ENCODE measurements at places on chromosomes 7 and 10.

- peak; percentile 41 for DNase-seq
Measured at GRCh38 chr7:38222481-38223096, 44.5 kb downstream of the STARD3NL start.

DNA sequence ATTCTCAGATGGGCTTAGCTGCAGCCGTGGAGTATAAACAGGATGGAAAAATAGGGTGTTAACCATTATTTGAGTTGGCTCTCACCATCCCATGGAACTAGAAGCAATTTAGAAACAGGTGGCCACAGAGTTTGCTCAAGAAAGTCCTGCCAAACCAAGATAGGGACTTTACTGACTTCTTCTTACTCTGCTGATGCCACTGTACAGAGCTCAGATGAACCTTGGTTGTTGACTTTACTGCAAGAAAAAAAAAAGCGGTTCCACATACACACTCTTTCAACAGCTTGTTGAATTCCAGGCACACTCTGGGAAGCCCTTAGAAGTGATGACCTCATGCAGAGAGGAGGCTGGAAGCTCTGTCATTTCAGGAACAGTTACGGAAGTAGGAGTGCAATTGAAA, 753.4 kb downstream of the NRG3 start:
- peak; percentile 1 for DNase-seq

DNA sequence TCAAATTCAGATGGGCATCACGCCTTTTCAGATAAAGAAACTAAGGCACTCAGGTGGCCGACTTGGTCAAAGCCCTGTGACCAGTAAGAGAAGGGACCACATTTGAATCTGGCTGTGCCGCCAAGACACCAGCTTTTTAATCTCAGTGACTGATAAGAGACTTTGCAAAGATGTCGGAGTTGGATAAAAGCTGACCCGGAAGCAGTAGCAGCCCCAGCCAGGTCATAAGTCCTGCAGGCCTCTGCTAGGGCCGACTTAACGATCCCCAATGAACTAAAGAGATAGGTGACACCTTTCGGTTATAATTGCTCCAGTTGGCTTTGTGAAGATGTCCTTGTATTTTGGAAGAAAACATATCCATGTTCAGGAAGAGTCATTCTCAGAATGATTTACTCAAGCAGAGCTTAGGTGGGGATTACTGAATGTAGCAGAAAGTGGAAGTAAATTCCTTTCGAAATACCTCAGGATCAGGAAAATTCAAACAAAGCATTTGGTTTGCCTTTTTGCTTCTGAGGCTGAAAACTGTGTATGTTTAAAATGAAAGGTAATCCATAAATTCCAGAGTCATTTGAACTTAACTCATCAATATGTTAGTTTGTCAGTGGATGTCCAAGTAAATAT, 164.2 kb upstream of the PITRM1 start:
- no peak for DNase-seq

DNA sequence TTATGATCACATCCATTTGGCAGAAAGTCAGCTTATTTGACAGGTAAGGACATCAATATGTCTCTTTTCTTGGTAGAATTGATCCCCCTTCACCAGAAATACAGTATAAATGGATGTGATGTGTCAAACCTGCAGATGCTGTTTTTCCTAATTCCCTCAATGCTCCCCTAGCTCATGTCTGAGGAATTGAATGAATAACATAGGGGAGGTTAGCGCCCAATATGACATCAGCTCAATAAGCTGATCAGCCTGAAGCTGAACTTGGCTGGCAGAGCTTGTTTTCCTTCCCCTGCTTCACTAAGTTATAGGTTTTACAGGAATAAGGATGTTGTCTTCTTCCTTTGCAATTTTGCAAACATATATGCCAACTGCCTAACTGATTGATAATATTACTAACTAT, 132.5 kb downstream of the REEP3 start:
- DNase-seq = no peak

DNA sequence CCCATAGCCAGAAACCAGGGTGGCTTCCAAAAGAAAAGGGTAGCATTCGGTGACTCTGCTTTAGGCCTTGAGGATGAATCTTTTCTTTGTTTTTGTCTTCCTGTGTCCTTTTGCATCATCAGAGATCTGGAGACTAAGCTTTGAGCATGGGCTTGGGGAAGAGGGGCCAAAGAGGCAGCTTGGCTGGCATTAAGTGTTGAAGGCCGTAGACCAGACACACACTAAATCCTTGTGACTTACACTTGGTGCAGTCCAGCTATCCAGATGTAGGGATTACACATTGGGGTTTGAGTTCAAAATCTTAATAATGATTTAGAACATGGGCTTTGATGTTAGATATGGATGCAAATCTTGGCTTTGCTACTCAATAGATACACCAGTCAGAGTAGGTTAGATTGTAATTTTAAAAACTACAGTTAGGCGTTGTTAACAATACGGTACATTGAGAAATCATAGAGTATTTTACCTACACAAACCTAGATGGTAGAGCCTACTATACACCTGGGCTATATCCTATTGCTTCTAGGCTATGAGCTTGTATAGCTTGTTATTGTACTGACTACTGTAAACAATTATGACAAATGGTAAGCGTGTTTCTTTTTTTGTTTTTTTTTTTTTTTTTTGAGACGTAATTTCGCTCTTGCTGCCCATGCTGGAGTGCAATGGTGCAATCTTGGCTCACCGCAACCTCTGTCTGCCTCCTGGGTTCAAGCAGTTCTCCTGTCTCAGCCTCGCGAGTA, 3.5 kb downstream of the SEPTIN7 start:
- DNase-seq = no peak

- peak; percentile 62 for DNase-seq
Measured at GRCh38 chr10:15725603-15726002, 5.9 kb upstream of the ITGA8 start.

- no peak for DNase-seq
Measured at GRCh38 chr10:132690821-132691610, 94.9 kb downstream of the NKX6-2 start.

DNA sequence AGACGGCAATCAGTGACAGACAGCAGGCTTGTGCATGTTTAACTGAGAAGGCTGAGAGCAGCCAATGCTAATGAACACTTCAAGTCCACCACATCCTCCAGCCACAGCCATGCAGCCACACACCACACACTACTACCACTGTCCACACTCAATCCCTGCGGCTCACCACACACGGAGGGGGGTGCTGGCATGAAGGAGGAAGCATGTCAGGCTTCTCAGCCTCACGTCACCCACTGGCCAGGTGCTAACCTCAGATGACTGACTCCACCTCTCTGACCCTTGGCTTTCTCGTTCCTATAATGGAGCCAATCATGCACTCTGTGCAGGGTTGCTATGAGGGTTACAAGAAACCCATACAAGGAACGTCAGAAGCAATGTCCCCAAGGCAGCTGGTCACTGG, 165.4 kb upstream of the RNF32 start:
- no peak for DNase-seq

DNA sequence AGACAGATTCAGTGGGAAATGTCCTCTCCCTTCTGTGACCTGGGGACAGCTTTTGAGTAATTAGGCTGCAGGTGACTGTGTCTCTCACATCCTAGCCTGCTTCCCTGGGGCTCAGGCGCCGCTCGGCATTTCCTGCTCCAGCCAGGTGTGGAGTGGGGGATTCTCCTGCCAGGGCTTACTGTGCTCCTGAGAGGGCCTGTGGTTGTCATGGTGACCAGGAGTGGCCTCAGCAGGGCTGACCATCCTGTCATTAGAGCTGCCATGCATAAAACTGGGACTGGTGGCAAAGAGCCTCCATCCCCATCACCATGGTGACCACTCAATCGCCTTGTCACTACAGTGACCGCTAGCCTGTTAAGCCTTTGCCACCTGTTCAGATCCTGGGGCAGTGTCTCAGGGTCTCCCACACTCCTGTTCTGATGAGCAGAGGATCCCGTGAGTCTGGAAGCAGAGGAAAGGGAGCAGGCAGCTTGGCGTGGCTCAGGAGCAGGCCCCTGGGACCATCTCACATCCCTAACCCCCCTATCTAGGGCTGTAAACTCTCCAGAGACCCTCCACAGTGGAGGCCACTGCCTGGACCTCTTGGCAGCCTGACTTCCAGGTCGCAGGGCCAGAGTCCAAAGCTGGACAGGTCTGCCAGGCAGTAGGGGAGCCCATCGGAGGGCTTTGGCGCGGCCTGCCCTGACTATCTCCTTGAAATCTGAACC, at the start of gene GCK:
TSS of gene GCK (minus strand) at position 154 of the 707 bp plus-strand sequence. CDS start 486 bp downstream, outside the sequence.
- DNase-seq = no peak

DNA sequence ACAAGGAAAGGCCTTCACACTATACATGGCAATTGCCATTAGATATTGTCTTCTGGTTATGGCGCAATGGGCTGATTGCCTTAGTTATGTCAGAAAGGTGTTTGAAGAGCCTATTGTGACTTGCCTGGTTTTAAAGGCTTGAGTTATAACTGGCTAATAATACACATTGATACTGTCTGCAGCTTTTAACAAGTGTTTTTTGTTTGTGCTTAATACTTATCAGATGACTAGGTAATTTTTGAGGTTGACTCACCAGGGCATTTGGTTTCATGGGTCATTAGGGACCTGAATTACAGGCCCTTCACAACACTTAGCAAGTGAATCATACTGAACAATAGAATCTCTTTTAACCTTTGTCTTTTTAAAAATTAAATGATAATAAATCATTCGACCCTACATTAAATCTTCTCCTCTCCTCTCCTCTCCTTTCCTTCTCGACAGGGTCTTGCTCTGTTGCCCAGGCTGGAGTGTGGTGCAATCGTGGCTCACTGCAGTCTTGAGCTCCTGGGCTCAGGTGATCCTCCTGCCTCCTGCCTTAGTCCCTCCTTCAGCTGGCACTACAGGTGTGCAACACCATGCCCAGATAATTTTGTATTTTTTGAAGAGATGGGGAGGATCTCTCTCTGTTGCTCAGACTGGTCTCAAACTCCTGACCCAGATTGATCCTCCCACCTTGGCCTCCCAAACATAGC, 196.3 kb downstream of the JCAD start:
- peak; percentile 59 for DNase-seq

- DNase-seq = no peak
Measured at GRCh38 chr7:21773326-21773725, 172.4 kb downstream of the CDCA7L start.

DNA sequence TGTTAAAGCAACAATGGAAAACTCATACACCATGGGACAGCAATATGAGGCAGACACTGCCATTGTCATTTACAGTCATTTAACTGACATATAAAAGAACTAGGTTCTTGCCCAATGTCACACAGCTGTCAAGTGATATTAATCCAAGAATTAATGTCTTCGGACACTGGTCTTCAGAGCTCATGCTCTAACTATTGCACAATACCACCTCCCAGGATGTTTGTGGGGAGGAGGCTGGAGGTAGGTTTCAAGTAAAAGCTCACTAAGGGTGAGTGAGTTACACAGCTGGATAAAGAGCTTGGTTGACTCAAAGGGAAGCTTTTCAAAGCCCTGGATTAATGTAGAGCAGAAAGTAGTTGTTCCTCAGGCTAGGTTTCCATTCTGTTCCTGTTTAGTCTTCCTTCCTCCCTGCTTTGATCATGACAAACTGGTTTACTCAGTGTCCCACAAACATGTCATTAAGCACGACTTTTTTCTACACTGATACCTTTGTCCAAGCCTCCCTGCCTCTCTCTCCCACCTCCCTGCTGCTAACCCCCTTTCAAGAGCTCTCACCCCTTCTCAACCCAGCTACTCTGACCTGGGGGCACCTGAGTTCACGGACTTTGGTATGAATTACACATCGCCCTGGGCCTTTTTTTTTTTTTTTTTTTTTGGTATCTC, 987 bp upstream of the EXOC6 start:
- DNase-seq = no peak

GRCh38 chr7:65509368-65510186, 135.9 kb downstream of the ZNF92 start:
- DNase-seq = no peak

- DNase-seq = no peak
Measured at GRCh38 chr10:101094121-101094879, 32.5 kb downstream of the KAZALD1 start.

GRCh38 chr10:101495324-101495925, 92.6 kb downstream of the POLL start:
- DNase-seq = no peak

DNA sequence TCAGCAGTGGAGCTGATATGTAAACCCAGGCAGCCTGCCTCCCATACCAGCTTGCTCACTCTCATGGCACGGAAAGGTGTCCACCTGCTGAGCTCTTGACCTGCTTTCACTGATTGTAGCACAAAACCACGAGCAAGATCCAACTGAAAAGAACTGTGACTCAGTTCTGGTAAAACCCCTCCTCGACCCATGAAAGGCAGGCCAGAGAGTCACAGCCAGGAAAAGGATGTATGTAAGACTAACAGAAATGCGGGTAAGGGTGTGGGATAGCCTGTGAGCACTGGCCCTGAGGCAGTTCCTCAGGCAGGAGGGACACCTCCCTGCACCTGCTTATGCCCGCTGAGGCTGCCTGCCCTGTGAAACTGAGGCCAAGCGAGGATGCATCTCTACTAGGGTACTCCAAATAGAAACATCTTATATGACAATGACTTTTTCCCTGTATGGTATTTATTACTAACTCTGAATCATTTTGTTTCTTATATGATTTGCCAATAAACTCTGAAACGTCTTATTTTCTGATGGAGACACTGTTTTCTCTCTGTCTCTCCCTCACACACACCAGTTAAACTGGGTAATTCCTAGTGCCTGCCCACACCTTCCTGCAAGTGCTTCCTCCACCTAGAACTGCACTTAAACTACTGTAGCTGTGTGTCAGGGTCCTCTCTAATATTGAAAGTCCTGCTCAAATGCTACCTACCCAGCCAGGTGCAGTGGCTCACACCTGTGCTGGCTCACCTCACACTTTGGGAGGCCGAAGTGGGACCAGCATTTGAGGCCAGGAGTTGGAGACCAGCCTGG, 73.3 kb upstream of the GHITM start:
- DNase-seq = no peak

- DNase-seq = peak; percentile 57
Measured at GRCh38 chr10:125982260-125982948, 86.0 kb downstream of the FANK1 start.

GRCh38 chr7:139943401-139943800, 114.3 kb downstream of the TBXAS1 start:
- no peak for DNase-seq

DNA sequence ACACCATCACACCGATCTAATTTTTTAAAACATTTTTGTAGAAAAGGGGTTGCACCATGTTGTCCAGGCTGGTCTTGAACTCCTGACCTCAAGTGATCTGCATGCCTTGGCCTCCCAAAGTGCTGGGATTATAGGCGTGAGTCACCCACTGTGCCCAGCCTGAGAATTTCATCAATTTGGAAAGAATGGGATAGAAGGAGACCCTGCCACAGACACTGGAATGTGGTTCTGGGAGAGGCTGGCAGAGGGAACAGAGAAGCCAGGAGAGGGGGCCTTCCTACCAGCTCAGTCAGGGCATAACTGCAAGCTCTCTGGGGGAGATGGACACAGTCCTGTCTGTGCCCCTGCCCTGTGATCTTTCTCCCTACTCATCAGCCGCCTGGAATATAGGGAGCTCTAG, 42.1 kb upstream of the MKRN1 start:
- DNase-seq = no peak

- no peak for DNase-seq
Measured at GRCh38 chr7:12436126-12436525, 32.5 kb upstream of the VWDE start.

DNA sequence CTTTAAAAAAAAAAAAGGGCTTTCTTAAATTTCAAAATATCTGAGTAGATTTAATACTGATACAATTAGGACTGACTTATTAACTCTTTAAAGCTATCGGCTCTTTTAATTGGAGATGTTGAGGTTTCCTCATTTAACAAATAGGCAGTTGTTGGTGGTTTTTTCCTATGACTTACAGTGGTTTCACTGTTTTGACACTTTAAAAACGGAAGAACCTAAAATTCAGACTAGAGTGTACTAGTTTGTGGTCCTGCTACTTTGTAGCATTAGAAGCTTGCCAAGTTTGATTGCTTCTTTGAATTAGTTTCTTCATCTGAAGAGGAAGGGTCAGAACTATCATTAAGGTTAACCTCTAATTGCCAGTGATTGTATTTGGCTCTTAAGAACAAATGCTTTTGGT, 27.7 kb downstream of the CUL1 start:
- no peak for DNase-seq

All from fibroblast of the conjunctiva (primary cell).